D721Med (cell line): ENCODE measurements at places on chromosomes 5 and 9.

DNA sequence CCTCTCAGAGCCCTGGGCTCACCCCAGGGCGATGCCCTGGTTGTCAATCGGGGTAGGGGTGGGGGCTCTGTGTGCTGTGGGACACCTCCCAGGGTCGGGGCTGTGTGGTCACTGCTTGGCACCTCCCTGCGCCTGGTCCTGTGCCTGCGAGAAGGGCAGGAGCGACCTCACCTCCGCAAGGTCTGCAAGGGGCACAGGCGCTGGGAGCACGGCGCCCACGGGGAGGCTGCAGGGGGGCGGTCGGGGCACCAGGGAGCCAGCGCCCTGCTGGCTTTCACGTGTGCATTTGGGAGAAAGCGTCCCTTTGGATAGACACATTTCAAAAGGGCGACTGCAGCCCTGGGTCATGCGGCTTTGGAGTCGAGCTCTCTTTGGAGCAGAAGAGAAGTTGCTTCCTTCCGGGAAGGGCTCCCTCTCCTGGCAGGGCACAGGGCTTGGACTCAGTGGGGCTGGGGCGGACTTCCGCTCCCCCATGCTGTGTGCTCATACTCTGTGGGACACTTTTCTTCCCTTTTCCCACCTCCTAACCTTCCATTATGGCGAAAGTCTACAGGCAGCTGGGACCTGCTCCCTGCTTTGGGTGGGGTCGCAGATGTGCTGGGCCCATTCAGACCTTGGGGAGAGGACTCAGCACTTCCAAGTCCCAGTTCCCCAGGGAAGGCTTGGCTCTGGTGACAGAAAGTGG lies 52.9 kb upstream of the SLC28A3 start:
- DNase-seq = no peak

DNA sequence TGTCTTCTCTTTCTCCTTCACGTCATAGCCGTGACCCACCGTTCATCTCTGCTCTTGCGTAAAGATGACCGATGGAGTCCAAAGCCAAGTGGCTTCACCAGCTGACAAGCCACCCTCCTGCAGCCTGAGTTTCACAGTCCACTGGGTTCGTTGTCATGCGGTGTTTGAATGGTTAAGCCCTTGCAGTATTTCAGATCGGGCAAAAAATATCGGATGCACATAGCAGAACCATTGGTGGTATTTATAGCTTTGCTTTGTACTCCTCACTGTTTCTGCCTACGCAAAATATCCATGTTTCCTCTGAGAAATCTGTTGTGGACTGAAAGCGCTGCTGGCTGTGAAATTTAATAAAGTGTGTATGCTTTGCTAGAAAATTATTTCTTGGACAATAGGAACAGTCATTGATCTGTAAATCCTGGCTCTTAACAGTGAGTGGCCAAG lies 34.5 kb upstream of the NCS1 start:
- DNase-seq = no peak

DNA sequence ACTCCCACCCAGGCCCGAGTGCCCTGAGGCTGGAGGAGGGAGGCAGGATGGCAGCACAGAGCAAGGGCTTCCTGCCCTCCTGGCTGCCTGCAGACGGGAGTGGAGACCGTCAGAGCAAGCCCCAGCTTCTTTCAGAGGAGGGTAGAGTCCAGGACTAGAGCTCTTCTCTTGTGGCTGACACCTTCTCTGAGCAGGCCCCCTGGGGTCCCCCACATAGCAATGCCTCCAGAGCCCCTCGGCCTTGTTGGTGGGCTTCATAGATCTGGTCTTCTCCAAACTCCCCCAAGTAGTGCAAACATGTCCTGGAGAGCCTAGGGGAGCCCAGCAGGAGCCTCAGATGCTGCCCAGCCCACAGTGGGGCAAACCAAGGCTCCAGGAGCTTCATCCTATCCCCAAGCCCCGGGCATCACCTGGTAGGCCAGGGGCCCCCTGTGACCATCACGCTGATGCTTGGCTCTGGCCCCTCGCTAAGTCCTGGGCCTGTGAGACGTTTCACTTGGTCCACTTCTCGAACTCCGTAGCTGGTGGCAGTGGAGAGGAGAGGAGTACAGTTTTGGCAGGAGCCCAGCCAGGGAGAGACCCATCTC lies 2.0 kb downstream of the MZB1 start:
- DNase-seq = peak; percentile 10

DNA sequence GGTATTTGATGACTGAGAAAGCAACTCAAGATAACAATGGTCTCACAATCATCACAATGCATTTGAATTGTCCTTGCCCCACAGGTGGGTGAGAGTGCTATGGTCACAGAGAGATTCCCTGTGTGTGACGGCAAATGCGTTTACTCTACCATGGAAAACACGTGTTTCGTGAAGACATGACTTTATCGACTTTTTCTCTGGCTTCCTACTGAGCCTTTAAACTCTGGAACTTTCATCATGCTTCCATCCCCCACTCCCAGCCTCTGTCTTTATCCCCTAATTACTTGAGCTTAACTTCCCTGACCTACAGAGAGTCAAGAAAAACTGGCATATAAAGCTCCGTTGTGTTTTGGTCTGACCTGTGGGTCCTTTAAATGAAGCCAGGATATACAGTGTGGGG lies 414.1 kb upstream of the CLINT1 start:
- DNase-seq = no peak

DNA sequence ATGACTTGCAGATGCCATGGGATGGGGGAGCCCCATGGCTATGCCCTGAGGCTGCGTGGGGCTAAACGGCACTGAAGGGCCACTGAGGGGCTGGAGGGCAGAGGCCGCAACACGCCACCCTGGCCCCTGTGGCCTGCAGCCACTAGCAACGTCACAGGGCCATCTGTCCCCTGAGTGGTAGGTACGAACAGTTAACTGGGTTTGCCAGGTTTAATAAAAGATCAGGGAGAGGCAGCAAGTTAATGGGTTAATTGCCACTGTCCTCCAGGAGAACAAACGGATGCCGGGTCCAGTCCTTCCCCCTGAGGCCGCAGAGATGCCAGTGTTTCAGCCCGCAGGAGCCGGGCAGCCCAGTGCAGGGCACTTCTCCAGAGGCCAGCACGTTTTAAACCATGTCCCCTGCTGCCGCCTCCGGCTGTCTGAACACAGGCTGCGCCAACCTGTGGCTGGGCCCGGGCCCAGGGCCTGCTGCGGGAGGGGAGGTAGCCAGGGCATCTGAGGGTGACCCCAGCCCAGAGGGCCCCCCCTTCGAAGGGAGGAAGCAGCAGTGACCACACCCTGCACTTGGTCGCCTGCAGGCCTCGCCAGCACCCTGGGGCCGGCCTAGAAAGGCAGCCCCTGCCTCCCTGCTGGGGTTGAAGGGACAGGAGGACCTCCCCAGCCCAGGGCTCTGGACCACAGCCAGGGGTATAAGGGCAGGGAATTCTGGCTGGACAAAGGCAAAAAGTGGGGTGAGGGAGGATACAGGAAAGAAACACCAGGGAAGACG lies 227.3 kb downstream of the FANCC start:
- no peak for DNase-seq

DNA sequence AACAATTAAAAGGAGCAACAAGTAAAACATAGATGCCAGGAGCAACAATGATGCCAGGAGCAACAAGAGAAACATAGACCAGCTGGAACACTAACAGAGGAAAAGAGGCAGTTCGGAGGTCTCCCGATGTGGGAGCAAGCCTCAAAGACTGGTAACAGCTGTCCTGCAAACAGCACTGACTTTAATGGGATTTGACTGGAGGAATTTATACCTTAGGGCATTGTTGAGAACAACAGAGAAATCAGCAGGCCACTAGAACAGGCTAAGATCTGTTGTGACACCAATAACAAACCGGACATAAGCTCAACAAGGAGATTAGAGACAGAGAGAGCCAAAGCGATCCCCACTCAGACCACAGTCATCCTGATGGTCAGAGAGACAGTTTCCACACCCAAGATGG lies 11.8 kb upstream of the SYK start:
- no peak for DNase-seq

GRCh38 chr9:87479801-87480201 lies 17.9 kb upstream of the DAPK1 start:
- DNase-seq = no peak

GRCh38 chr5:132472431-132472830 lies 18.1 kb downstream of the IRF1 start:
- DNase-seq = no peak

- no peak for DNase-seq
Observed at GRCh38 chr9:83701286-83701685, 6.5 kb downstream of the UBQLN1 start.

DNA sequence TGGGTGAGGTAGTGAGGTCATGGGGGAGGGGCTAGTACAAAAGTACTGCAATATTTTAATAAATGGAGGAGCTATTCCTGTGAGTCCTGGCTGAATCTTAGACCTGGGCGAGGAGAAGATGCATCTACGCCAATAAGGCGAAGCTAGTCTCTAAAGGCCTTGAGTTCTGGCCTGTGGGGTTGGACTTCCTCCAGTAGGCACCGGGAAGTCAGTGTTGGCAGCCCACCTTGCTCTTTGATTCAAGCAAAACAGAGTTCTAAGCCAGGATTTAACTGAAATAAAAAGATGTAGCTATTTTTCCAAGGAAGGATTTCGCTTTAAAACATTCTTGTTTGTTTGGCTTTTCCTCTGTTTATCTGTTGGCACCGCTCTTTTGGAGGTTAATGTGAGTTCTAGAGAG lies 244.6 kb downstream of the KIF4B start:
- DNase-seq = no peak

GRCh38 chr5:174827558-174827957 lies 103.2 kb downstream of the MSX2 start:
- DNase-seq = no peak

DNA sequence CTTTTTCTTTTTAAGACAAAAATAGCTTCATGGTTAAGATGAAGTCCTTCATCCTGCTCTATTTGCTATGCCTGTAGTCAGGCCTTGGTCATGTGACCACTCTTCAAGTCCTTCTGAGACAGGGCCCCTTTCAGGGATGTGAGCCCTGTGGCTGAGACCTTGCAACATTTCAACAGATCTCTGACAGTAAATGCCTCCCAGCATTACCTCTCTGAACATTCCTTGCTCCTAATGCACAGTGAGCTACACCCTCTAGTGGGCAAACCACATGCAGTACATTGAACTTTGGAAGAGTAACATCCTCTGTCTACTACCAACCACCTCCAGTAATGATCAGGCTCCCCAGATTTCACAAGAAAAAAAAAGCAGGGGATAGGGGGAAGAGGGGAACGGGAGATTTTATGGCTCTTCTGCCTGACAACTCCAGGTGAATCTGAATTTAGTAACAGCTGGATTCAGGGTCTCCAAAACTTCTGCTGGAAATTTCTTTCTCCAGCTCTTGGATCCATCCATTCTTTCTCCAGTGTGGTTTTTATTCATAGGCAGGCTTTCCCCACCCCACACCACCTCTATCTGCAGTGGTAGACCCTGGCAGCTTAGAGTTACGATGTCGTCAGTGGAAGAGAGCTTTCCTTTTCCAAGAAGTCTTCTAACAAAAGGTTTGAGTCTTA lies 8.9 kb upstream of the FBXO38 start:
- DNase-seq = no peak

DNA sequence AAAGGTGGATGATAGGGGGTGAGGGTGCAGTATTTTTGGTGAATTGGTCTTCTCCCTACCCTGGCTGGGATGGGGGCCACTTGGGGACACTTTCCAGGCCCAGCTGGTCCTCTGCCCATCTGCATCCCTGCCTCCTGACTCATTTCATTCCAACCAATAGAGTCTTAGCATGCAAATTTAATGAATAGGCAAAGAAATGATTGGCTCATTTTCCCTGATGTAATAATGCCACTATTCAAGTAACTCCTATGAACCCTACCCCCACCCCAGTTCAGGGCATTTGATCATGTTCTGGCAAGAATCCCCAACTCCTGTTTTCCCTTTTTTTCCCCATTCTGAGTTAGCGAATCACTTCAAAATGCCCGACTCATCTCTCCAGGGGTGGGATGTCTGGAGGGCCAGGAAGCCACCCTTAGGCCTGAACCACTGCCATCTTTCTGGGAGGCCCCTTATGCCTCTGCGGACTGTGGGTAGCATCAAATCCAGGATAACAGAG lies 56.7 kb downstream of the PCDH1 start:
- DNase-seq = no peak

DNA sequence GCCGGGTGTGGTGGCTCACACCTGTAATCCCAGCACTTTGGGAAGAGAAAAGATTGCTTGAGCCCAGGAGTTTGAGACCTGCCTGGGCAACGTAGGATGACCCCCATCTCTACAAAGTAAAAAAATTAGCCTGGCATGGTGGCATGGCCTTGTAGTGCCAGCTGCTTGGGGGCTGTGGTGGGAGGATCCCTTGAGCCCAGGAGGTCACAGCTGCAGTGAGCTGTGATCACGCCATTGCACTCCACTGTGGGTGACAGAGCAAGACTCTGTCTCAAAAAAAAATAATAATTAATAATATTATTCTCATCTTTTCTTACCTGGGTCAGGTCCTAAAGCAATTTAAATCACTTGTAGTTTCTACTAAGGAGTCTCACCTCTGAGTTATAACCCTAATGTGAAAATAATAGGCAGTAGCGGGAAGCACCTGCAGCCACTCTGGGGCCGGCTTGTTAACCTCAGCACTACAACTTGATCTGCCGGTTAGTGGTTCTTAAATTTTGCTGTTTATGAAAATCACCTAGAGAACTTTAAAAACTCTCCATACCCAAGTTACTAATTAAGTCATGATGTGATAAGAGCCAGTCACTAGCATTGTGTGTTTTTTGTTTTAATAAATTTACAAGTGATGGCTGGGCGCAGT lies 29.4 kb upstream of the PCAT7 start:
- DNase-seq = no peak

DNA sequence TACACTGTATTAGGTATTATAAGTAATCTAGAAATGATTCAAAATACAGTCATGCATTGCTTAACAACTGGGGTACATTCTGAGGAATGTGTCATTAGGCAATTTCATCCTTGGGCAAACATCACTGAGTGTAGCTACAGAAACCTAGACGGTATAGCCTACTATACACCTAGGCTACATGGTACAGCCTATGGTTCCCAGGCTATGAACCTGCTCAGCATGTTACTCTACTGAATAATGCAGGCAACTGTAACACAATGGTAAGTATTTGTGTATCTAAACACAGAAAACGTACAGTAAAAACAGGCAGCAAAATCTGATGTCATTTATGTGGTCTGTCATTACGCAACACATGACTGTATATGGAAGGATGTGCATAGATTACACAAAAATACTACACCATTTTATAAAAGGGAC lies 96.8 kb downstream of the RAPGEF6 start:
- DNase-seq = no peak

DNA sequence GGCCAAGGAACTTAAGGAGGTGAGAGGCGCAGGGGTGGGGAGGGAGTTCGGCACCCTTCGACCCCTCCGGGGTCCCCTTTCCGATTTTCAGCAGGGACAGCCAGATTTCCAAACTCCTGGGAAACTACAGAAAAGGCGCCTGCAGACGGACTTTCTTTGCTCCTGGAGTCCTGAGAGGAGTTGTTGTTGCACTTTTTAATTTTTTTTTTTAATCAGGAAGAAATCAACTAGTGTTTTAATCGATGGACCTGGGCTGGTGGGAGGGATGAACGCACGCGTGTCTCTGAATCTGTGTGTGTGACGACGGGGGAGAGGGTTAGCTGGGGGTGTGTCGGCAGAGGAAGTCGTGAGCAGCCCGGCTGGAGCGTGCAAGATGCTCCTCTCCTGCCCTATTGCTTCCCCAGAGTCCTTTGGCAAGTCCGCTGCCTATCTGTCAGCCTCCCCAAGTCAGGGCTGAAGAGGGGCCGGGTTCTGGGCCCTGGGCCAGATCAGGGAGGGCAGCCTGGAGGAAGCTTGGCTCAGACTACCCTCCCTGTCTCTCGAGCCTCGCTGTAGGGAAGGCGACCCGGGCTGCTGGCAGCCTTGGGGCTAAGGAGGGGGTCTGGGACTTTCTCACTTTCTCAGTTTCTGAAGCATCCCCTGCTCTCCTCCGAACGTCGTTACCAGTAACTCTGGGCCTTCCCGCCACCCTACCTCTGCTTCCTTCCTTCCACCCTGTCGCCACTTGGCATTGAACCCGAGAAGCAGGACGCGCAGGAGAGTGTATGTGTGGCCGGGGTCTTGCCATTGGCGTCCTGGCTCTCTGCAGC lies 731 bp downstream of the PRR16 start:
- no peak for DNase-seq
